ENCODE measurements at places on chromosomes 4 and X.

- DNase-seq, result no peak
Measured at GRCh38 chrX:151912221-151912620, 468 bp upstream of the MAGEA4 start.

GRCh38 chrX:116198810-116199209 is 28.3 kb downstream of the AGTR2 start:
- peak; percentile 16 for DNase-seq

- no peak for DNase-seq
Measured at GRCh38 chrX:80423744-80424143, 3.5 kb downstream of the TENT5D start.

GRCh38 chr4:88661739-88662138 is 35.9 kb downstream of the NAP1L5 start:
- no peak for DNase-seq

- no peak for DNase-seq
Measured at GRCh38 chrX:21946925-21947641, 6.6 kb downstream of the SMS start.

DNA sequence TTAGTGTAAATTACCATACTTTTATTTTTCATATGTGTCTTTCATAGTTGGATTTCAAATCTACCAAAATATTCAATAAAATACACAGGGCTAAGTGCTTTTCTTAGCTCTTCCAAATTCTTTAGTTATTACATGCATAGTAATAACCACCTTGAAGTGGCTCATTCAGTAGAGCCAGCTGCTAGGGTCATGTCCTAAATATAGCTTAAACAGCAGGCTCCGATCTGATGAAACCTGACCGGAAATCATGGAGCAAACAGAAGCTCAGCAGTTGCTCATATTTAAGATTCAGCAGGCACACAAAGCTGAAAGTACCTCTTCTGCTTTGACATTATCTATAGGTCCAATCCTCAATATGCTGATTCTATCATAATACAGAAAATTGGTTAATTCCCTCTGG is 1470.4 kb downstream of the ADGRL3 start:
- no peak for DNase-seq

- no peak for DNase-seq
Measured at GRCh38 chr4:56255820-56256219, 131.5 kb downstream of the AASDH start.

DNA sequence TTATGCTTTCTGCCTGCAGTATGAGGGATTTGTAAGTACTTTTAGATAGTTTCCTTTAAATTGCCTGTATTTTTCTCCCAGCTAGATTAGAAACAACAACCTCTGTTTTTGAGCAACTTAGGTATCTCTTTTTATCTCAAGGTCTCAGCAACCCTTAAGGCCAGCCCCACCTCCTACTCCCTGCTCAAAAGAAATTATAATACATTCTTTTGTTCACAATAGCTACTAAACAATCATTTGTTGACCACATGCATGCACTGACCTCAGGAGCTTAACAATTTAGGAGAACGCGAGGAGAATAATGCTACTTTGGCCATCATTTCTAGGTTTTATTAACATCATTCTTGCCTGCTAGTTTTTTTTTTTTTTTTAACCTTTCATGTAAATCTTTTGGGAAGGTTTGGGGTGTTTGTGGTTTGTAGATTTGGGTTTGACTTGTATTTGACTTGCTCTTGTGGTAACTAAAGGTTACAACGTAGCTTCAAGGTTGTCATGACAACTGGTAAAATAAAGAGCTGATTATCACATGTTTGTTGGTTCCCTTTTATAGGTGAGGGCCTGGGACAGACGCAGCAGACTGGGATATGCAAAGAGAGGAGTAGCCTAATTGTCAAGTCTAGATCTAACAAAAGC is 145.4 kb upstream of the PLAC1 start:
- peak; percentile 15 for DNase-seq

DNA sequence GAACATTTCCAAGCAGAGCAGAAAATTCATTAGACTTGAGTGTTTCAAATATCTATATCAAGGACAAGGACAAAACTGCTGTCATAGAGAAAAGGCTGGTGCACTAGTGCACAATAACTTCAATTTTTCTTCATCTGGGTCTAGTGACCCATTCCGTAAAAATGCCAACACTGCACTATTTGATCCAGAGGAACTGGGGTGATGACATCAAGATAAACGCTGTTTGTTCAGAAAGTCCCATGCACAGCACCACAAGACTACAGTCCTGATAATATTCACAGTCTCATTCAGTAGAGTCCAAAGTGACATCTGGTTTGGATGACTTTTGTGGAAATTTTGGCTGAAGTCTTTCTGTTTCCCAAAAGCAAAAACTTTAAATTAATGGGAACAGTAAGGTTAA is 303.5 kb upstream of the GALNT7 start:
- no peak for DNase-seq

GRCh38 chrX:54291758-54292157 is 66.1 kb downstream of the WNK3 start:
- DNase-seq, result no peak

- DNase-seq, result peak; percentile 54
Measured at GRCh38 chr4:184392748-184393559, 81.4 kb downstream of the IRF2 start.

GRCh38 chr4:1727117-1728031 is 6.1 kb downstream of the TACC3 start:
- peak; percentile 88 for DNase-seq

DNA sequence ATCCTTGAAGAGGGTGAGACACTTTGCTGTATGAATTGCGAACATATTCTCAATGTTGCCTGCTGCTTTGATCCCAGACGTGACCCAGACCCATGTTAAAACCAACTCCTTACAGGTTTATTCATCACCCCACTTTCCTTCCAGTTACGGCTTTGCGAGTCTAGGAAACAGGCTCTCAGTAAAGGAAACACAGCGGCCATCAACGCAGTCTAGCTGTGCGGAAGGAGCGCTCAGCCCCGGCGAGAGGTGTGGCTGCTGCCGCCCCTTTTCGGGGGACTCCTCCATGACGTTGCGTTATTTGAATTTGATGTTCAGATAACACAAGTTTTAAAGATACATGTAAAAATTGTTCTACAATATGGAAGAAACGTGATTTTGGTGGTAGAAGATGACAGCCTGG is 206.4 kb upstream of the FAT1 start:
- no peak for DNase-seq

GRCh38 chr4:61517144-61517543 is 317.0 kb downstream of the ADGRL3 start:
- DNase-seq, result no peak

DNA sequence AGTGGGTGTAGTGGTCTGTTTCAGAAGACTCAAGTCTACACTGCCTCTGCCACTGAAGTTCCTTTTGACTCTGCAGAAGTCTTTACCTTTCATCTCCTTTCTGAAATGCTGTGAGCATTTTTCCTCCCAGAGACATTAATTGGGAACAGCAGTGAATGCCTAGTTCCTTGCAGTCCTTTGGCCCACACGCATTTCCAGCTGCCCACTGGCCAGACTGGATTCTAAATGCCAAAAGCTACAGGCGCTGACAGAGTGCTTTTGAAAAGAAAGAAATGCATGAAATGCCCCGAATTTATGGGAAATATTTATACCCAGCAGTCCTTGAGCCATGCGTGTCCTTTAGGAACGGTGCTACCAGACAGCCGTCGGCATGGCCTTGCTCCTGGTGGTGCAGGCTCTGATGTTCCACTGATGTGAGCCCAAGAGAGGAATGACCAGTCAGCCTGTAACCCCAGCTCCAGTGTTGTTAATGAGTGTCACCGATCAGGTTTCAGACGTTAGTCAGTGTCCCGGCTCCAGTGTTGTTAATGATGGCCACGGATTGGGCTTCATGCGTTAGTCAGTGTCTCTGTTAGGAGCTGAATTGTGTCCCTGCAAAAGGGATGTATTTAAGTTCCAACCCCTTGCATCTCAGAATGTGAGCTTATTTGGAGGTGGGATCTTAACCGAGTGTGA is 132.6 kb downstream of the TBL1X start:
- no peak for DNase-seq

- DNase-seq, result no peak
Measured at GRCh38 chr4:89284828-89285227, 22.8 kb downstream of the GPRIN3 start.
